HCT116 (cell line): ENCODE measurements at places on chromosomes 1 and 21. TPM values are rescaled to one million over a fixed set of nuclear protein-coding genes. Genes with fewer than 3 reads are reported as not detected.

MRAP gene
- total RNA-seq, result not detected

HSD3B1 gene
- not detected for total RNA-seq

GRCh38 chr1:80818211-80818610 lies 982.5 kb upstream of the ADGRL2 start:
- H3K4me3 ChIP-seq, result no peak overlapping the region
- H3K36me3 ChIP-seq, result no peaks in the 10 kb centered on the region
- H3K4me1 ChIP-seq, result no peaks in the 10 kb centered on the region

DNA sequence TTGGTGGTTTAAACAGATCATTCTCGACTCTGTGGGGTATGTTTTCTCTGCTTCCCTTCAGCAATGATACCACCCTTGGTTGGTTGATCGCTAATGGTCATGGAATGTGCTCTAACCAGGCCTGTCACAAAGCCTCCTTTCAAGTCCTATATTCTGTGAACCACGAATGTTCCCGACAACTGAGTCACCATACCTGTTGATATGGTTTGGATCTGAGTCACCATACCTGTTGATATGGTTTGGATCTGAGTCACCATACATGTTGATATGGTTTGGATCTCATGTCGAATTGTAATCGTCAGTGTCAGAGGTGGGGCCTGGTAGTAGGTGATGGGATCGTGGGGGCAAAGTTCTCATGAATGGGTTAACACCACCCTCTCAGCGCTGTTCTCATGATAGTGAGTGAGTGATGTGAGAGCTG lies 10.2 kb upstream of the CAMK2N1 start:
- H3K4me1 ChIP-seq, result peaks cover 30% of the 10 kb centered on the region
- DNase-seq, result peak; percentile 99
- H3K27me3 ChIP-seq, result no peaks in the 10 kb centered on the region
- H3K27ac ChIP-seq, result peak overlapping the region; percentile 94
- peaks cover 7% of the 10 kb centered on the region; the same call in 1 of the 2 replicates for H3K36me3 ChIP-seq

DNA sequence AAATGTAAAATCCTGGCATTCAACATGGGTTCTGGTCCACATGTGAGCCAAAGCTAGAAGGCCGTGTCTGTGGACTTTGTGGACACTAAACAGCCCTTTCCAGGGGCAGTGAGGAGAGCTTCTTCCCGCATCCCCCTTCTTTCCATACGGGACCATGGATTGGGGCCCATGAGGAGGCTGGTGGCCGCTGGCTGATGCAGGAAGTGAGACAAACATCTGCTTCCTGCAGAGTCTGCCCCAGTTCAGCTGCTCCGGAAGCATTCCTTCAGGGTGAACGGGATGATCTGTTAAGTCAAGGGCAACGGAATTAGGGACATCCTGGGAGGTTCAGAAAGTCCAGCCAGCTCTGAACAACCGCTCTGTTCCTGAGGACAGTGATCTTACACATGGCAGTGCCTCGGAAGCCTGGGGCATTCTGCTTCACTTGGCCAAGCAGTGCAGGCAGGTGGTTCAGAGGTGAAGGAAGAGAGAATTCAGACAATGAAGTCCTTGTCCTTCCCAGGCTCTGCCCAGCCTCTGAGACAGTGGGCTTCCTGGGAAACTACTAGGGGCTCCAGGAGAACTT lies 1.5 kb downstream of the CA6 start:
- no peak for DNase-seq
- no peak overlapping the region for H3K4me3 ChIP-seq
- H3K4me1 ChIP-seq, result peaks cover 2% of the 10 kb centered on the region
- H3K36me3 ChIP-seq, result no peaks in the 10 kb centered on the region
- no peaks in the 10 kb centered on the region for H3K27me3 ChIP-seq

DNA sequence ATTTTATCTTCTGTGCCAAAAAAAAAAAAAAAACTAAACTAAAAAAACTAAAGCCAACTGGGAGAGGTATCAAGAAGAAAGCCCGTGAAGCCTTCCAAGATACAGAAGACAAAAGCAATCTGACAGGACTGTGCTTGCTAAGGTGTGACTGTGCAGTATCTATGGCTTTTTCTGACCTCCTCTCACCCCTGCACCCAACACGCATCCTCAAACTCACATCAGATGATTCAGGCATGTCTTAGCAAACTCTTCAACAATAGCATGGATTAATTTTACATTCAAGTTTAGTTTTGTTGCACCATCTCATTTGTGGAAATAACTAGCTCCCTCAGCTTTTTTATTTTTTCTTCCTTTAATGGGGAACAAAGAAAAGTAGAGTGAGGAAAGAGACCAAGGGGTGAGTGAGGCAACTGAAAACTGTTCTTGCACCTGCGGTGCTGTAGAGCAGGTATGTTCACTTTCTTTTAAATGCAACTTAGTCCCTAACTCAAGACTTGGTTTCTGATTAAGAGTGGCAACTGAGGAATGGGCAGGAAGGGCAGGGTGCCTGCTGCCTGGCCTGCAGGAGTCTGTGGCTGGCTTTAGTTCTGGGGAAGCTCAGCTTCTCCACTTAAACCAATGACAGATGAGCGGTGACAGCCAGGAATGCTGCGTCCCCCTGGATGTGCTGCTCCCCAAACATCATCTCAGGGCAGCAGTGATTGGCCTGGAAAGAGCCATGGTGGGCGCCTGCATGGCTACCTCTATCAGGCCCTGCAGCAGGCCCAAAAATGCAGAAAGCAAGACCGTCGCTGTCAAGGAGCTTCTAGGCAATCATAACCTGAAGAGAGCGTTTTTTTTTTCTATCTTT lies 71.3 kb upstream of the LRRC8B start:
- H3K27me3 ChIP-seq, result no peaks in the 10 kb centered on the region
- DNase-seq, result no peak
- H3K36me3 ChIP-seq, result no peaks in the 10 kb centered on the region
- H3K4me1 ChIP-seq, result no peaks in the 10 kb centered on the region
- H3K4me3 ChIP-seq, result no peak overlapping the region

- H3K27me3 ChIP-seq, result no peaks in the 10 kb centered on the region
- no peak overlapping the region for H3K4me3 ChIP-seq
- no peak overlapping the region for H3K27ac ChIP-seq
- peaks cover 9% of the 10 kb centered on the region; the same call in 1 of the 2 replicates for H3K4me1 ChIP-seq
Observed at GRCh38 chr21:35275776-35276175, 226.7 kb upstream of the RUNX1 start.

DNA sequence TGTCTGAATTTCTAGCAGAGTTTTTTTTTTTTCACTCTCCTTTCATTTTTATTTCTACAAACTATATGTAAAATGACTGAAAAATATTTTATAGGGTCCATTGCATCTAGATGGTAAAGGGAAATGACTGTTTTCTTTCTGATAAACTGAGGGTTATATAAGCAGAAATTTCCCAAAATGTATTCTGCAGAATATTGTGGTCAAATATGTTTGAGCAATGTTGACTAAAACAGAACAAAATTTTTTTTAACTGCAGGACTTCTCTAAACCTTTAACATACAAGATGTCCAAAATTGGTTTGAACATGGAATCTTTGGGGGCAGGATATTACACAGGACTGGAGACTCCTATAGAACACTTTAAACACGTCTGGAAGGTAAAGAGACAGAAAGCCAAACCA lies 190.5 kb downstream of the TOMM20 start:
- no peaks in the 10 kb centered on the region for H3K36me3 ChIP-seq
- DNase-seq, result no peak
- no peaks in the 10 kb centered on the region for H3K4me1 ChIP-seq
- H3K4me3 ChIP-seq, result no peak overlapping the region
- H3K27ac ChIP-seq, result no peak overlapping the region
- H3K27me3 ChIP-seq, result no peaks in the 10 kb centered on the region

- H3K36me3 ChIP-seq, result no peaks in the 10 kb centered on the region
- DNase-seq, result no peak
- H3K27ac ChIP-seq, result no peak overlapping the region
- H3K27me3 ChIP-seq, result no peaks in the 10 kb centered on the region
Observed at GRCh38 chr1:157982136-157982535, 11.3 kb upstream of the KIRREL1 start.

- DNase-seq, result peak; percentile 40
- H3K36me3 ChIP-seq, result peaks cover 5% of the 10 kb centered on the region; the same call in 1 of the 2 replicates
- no peaks in the 10 kb centered on the region for H3K27me3 ChIP-seq
- H3K27ac ChIP-seq, result no peak overlapping the region
- peaks cover 10% of the 10 kb centered on the region for H3K4me1 ChIP-seq
- no peak overlapping the region for H3K4me3 ChIP-seq
Observed at GRCh38 chr1:51284487-51284954, 45.8 kb downstream of the TTC39A start.

- H3K4me3 ChIP-seq, result no peak overlapping the region
- H3K4me1 ChIP-seq, result no peaks in the 10 kb centered on the region
- no peak for DNase-seq
- no peak overlapping the region for H3K27ac ChIP-seq
- H3K36me3 ChIP-seq, result no peaks in the 10 kb centered on the region
- no peaks in the 10 kb centered on the region for H3K27me3 ChIP-seq
Observed at GRCh38 chr1:36525166-36525565, 42.5 kb upstream of the CSF3R start.
